Suppressor macrophage (primary cell): ENCODE measurements at places on chromosomes 7 and 10.

DNA sequence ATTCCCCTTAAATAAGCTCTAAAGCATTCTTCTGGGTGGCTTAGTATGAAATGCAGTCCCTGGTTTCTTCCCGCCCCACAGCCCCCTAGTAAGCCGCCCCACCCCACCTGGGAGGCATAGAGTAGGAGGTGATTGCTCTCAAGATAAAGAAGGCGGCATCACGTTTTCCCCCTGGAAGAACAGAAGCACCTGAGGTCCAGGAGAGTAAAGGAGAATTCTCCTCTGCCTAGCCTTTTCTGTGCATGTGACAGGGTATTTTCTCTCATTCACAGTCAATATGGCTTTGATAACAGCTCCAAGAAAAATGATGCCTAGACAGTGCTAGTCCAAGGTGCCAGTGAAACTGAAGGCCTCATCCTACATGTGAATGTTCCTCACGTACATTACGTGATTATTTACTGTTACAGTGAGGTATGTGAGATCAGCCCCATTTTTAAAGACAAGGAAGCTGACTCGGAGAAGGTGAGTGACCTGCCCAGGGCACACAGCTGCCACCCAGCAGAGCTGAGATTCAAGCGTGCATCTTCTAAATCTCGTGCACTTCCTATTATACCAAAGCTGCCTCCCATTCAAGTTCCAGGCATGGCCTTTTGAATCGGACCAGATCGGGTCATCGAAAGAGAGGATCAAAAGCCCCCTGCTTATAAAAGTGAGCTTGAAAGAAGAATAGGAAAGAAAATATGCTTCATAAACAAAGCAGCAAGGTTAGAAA lies 59.4 kb downstream of the FAM171A1 start:
- DNase-seq, result no peak

GRCh38 chr10:23433701-23434100 lies 5.2 kb upstream of the OTUD1 start:
- peak; percentile 62 for DNase-seq

DNA sequence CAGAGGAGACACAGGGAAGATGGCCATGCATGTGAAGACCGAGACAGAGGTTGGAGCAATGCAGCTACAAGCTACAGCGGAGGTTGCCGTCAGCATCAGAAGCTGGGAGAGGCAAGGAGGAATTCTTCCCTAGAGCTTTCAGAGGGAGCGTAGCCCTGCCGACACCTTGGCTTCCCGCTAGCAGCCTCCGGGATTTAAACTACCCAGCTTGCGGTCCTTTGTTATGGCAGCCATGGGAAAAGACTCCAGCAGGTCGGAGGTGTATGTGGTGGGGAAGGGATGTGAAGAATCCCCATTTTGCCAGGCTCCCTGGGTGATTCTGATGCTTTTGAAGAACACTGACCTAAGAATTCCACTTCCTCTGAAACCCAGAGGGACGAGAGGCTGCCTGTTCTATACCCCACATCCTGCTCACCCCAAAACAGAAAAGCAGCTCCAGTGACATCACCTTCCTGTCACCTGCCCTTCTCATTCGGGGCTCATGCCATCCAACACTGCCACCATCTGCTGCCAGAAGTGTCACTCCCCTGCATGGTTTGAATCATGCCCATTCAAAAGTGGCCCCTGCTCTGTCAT lies 3.3 kb upstream of the SEPHS1 start:
- DNase-seq, result no peak

GRCh38 chr7:151410405-151411390 lies 860 bp upstream of the WDR86 start:
- DNase-seq, result no peak

GRCh38 chr7:122944682-122945303 lies 50.7 kb downstream of the TAS2R16 start:
- DNase-seq, result no peak

GRCh38 chr7:121519548-121520521 lies 123.7 kb upstream of the FAM3C start:
- DNase-seq, result peak; percentile 83

DNA sequence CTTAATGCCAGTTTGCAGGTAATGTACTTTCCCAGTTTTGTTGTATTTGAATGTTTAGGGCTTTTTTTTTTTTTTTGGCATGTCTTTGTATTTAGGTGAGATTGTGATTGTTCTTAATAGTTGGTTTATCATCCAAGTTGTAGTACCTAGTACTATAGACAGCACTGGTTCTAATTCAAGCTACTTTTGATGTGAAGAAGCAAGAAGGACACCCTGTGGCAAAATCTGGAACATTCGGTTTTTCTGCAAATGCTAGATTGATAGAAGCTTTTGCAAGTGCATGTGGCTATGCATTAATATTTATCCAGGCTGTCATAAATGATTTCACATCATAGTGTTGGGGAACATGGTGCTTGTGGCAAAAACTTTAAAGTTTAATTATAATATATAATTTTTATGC lies 248.9 kb downstream of the FOXP2 start:
- DNase-seq, result peak; percentile 4

- DNase-seq, result no peak
These were observed 41.7 kb upstream of the DYNC1I1 start for GRCh38 chr7:95730493-95731280.

DNA sequence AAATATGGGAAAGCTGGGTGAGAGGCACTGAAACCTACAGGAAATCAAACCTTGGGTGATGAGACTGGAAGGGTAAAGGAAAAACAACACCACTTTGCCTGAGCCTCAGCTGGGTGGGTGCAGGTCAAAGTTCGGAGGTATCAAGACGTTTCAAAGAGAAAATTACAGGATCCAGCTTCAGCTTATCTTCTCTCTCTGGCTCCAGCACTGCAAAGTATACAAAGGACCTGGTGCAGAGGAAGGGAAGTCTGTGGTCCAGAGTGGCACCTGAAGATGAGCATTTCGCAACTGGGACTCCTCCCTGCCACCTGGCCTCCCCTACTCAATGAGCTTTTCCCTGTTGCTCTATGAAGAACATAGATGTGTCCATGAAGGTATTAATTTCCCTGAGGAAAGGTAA lies 6.4 kb upstream of the FXYD4 start:
- DNase-seq, result no peak

GRCh38 chr7:26265499-26266075 lies 26.1 kb upstream of the SNX10 start:
- DNase-seq, result no peak

- DNase-seq, result no peak
These were observed 114.1 kb downstream of the EMX2 start for GRCh38 chr10:117656385-117657367.

DNA sequence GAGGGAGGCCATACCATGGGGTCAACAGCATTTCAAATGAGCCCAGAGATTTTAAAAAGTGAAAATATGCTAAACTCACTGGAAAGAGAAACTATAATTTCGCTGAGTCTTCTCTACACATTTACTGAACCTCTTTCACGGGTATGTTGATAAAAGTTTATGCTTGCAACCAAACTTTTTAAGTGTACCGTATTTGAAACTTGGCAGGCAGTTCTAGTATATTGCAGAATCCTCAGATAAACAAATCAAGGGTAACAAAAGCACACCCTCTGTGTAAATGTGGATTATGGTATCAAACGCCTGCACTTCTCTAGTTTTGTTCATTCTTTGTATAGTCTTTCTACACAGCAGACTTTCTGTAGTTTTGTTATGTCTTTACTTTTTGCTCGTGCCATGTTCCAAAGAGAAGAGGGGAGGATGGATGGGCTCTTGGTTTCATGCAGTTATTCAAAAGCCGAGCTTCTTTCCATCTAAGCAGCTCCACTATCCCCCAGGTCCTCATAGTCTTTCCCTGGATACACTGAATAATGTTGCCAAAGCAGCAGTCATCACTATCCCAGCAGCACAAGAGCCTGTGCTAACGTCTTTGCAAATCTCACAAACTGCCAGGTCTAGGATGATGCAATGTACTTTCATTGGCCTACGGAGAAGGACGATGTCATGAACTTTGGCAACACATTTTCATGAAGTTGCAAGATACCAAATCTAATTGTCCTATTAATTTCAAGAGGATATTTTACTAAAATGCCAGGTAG lies 131.2 kb downstream of the MPP7 start:
- DNase-seq, result no peak

GRCh38 chr10:34762603-34763299 lies 52.3 kb downstream of the PARD3 start:
- no peak for DNase-seq

DNA sequence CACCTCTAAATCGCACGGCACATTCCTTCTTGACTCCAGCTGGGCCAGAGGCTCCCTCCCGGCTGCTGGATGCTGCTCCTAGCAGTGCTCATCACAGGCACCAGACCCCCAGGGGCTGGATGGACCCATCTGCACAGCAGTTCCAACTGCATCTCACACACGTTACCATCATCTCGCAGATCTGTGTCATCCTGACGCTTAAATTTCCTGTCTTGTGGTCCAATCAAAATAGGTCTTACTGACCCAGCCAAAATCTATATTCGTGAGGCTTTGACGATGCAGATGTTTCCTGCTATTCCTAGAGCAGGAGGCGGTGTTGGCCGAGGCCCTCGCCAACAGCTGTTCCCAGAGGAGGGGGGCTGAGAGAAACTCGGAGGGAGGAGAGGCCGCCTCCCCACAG lies 108.0 kb downstream of the MKI67 start:
- DNase-seq, result no peak

DNA sequence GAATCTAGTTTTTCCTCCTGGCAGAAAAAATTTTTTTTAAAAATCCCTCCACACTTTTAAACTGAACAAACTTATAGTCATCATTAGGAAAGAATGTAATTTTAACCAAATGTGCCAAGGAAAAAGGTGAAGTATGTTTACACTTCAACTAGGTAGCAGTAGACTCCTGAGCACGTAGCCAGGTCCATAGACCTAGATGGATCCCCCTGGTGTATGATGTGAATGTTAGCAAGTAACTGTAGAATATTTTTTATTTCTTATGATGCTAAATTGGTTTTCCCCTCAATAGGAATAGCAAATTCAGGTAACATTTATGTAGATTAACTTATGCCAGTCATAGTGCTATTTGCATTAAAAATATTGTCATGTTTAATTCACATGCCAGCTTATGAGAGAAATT lies 19.6 kb downstream of the CABCOCO1 start:
- no peak for DNase-seq

DNA sequence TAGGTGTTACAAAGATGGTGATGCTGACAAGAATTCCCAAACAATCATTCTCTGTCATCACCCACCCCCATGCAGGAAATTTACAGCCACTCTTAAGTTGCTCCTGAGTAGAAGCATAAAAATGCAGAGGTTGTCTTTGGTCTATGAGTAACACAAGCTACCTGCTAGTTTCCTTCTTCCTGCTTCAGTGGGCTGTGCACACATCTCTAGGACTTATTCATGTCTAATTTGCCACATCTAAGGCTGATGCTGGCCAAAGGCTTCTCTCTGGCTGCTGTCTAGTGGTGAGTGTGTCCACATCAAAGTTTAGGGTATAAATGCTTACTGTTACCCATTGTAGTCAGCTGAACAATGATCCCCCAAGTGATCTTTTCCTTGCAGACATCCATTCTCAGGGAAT lies 662.5 kb downstream of the TYW1 start:
- no peak for DNase-seq

DNA sequence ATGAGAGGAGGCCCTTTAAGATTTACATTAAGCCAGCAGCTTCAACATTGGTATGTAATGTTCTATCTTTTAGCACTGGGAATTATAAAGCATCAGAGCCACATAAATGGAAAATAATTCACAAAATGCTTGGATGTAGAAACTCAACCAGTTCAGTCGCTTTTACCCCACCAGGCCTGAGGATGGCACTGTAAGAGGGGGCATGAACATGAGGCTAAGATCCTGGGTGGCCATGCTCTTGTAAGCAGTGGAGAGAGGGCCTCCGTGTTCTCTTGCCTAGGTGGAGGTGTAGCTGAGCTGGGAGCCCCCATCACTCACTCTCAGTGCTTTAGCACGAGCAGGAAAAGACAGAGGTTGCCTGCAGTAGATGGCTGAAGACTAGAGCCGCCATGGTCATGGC lies 238.8 kb downstream of the FANK1 start:
- peak; percentile 18 for DNase-seq

DNA sequence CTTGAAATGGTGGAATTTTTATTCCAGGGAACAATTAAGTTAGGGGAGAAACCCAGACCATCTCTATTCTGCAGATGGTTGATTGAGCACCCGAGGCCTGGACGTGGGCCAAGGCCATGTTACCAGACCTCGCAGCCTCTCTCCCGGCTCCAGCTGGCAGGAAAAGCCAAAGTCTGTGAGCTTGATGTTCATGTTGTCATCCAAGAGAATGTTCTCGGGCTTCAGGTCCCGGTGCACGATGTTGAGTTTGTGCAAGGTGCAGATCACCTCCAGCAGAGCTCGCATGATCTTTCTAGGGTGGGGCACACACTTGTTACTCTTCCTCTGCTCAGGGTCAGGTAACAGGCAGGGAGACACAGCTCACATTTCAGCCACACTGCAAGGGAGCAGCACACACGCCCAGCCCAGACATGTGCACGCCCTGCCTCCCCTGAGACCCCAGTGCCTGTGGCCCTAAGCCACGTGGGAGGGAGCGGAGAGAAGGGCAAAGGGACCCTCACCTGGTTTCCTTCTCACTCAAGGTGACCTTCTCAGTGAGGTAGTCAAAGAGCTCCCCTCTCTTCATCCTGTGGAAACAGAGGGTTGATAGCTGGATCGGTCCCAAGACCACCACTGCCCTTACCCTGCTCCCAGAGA lies 9.5 kb downstream of the PHKG1 start:
- no peak for DNase-seq
